Glutamatergic neuron (in vitro differentiated cells): ENCODE measurements at places on chromosomes 3 and 15.
A peak's percentile ranks its signal among the peaks of the same experiment; 100 is the strongest.

DNA sequence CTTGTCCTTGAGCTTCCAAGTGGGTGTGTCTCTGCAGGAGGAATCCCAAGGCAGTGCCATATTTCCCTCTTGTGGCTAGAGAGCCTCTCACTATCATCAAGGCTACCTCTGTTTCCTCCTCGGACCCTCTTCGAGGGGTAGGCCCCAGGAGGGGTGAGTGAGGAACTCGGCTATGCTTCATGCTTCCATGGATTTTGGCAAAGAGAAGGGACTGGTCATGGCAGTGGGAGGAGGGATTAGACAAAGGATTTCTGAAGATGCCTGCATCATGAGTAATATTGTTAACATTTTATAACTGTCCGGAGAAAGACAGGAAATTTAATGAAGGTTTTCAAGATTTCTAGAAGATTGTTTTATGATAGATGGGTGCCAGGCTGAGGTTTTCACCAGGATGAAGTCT is 241.5 kb downstream of the CLSTN2 start:
- no peak for DNase-seq

- no peak for DNase-seq
Measured at GRCh38 chr3:12395349-12396012, 88.8 kb upstream of the TSEN2 start.

DNA sequence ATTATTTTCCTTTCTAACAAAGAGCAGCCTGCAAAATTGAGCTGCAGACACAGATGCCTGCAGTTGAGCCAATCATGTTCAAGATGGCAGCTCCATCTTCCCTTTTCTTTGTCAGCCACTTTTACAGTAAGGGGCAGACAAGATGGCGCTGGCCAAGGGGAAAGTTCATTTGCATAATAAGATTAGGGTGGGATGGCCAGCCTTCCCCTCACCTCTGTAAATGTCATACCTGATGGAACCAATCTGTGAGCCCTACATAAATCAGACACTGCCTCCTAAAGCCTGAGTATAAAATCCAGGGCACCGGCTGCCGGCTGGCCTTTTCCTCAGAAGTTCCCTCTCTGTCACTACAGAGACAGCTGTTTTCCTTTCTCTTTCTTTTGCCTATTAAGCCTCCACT is 15.8 kb downstream of the PATL2 start:
- DNase-seq = no peak

DNA sequence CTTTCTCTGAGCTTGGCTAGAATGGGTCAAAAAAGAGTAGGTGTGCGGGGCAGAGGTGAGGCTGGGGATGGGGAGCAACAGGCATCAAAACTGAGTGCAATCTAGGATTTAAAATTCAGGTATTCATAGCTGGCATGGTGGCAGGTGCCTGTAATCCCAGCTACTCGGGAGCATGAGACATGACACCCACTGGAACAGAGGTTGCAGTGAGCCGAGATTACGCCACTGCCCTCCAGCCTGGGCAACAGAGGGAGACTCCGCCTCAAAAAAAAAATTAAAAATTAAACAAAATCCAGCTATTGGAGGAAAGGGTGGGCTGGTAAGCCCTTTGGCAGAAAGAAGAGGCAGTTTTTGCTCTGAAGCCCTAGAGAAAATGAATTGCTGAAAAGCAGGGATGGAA is 485.8 kb upstream of the PROK2 start:
- DNase-seq = no peak

- no peak for DNase-seq
Measured at GRCh38 chr15:25739687-25740121, 123.4 kb downstream of the ATP10A start.

GRCh38 chr3:108959017-108959416 is 5.3 kb upstream of the GUCA1C start:
- no peak for DNase-seq

GRCh38 chr3:47265008-47265407 is 17.6 kb downstream of the KIF9 start:
- no peak for DNase-seq

DNA sequence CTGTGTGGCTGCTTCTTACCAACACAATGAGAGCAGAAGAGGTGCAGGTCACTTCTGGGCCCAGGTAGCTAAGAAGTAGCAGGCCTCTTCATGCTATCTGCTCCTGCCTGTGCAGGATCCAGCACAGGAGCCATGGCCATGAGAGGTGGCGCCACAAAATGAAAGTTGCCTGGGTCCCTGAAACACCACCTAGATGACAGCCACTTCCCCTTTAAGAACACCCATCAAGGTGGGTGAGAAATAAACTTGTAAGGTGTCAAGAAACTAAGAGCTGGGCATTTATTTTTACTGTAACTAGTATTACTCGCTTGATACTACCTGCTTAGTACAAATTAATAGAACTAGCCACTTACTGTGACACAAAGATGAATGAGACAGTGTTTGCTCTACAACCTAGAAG is 484.6 kb upstream of the TBL1XR1 start:
- no peak for DNase-seq

DNA sequence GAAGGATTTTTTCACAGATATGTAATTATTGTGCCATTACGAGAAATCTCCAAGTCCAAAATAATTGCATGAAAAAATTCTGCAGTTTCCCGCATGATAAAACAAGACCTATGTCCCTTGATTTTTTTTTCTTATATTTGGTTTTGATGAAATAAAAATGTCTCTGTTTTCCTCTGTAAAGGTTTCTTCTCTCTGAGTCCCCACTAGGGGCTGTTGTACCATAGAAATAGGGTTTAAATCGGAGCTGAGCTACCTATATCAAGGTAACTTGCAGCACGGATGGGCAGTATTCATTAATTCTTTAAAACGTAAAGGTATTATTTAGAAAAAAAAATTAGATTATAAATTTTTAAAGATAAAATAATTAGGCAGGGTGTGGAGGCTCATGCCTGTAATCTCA is 66.6 kb upstream of the IGF1R start:
- DNase-seq = no peak

DNA sequence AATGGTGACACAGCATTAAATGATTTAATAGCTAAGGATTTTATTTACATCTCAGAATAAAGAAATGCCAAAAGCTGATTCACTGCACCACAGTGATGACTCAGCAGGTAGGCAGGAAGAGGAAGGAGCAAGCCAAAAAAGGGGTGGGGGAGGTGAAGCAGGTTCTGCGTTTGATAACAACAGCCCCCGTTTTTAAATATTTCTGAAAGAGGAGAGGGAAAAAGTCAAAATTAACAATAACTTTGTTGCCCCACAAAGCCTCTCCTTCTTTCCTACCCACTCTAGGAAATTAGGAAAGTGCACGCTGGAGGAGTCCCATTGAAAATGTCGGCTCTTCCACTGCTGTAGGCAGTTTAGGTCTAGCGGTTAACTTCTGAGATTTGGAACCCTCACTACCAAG is 9.9 kb upstream of the CCDC54 start:
- no peak for DNase-seq

GRCh38 chr15:77547801-77548588 is 84.7 kb downstream of the LINGO1 start:
- no peak for DNase-seq

GRCh38 chr3:30711151-30711550 is 104.8 kb downstream of the TGFBR2 start:
- DNase-seq = no peak

DNA sequence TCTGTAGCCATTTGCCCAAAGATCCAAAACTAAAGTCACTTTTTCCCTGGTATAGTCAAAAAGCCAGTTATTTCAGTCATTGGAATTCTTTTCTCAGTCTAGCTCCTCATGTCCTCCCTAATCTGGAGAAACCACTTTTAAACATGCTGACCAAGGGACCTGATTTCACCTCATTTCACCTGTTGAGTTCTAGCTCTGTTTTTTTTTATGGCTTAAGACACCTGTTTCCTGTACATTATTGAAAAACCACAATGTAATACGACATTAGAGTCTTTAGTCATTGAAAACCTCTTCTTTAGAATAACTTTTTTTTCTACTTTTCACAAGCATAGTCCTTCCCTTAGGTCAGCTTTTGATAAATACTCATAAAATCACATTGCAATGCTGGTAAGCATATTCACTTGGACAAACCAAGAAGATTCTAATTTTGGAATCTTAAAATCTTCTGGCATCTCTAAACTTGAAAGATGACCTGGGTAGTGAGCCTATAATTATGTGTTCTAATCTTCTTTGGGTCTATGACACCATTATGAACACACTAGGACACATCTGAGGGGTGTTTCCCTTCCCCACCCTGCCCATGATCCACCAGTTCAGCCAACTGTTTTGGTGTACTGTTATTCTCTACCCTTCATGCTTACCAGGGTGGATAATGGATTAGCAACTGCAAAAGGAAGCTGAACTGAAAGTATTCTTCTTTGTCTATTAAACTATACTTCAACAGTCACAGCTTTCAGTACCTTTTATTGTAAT is 103.5 kb upstream of the FXR1 start:
- DNase-seq = no peak

GRCh38 chr15:36936613-36937012 is 163.7 kb downstream of the MEIS2 start:
- DNase-seq = no peak

GRCh38 chr3:126551839-126552687 is 6.7 kb downstream of the C3orf22 start:
- peak; percentile 13 for DNase-seq

GRCh38 chr3:168341192-168341815 is 245.6 kb upstream of the GOLIM4 start:
- DNase-seq = no peak

GRCh38 chr3:99287876-99288275 is 350.5 kb upstream of the COL8A1 start:
- DNase-seq = no peak
